Left renal pelvis (tissue), 4 donors: ENCODE measurements at places on chromosomes 13 and 19. TPM values are rescaled to one million over a fixed set of nuclear protein-coding genes. Genes with fewer than 3 reads are reported as not detected.

DNA sequence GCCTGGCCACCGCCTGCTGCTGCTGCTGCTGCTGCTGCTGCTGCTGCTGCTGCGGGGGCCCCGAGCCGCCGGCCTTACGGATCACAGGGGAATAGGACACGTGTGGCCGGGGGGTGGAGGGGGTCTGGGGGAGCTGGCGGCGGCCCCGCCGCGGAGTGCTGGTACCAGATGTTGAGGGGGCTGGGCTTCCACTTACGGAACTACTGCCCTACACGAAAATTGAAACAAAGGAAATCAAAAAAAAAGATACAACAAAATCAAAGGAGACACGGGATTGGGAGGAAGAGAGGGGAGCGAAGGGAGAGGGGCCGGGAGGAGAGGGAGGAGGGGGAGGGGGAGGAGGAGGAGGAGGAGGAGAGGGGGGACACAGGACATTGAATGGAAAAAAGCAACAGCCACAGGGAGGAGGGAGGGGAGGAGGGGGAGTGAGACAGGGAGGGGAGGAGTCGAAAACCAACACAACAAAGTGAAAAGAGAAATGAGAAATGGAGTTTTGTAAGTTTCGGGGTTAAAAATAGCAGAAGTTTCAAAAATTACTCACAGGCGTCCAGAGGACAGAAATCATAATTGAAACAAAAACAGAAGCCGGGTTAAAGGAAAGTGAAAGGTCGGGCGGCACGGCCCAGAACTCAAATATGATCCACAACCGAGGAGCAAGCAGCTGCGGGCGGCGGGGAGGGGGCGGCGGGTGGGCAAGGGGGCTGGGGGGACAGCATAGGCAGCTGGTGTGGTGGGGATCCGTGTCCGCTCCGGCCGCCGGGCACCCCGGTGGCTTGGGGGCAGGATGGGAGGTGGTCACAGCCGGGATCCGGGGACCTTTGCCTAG is 57.8 kb downstream of the IER2 start:
- DNase-seq: peak; percentile 77

DNA sequence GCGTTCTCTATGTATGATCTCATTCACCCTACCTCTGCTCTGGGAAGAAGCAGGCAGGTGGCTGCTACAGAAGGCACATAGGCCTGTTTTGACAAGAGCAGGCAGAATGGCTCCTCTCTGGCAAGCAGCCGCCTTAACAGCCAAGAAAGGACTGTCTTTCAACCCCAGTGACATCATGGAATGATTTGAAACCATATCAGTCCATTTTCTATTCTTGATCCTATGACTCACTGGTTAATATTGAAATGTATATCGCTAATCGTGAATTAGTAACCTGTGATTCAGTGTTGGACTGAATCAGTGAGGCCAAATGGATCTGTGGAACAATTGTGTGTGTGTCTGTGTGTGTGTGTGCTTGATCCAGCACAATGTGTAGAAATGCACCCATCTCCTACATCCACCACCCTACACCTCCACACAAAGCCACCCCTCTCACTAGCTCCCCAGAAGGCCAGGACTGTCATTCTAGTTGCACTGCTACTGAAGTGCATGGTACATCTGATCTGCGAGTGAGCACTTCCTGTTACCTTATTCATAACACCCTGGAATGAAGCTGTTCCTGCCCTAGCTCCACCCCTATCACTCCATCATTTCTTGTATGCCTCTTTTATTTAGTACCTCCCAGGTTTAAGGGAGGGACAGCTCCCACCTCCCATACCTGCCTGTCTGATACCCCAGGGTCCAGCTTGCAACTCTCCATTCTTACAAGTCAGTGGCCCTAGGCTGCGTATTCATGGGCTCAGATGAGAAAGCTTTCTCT is 460.0 kb downstream of the FOXO1 start:
- DNase-seq: no peak

KCNC3 gene
- 42.2 TPM for polyA plus RNA-seq

DNA sequence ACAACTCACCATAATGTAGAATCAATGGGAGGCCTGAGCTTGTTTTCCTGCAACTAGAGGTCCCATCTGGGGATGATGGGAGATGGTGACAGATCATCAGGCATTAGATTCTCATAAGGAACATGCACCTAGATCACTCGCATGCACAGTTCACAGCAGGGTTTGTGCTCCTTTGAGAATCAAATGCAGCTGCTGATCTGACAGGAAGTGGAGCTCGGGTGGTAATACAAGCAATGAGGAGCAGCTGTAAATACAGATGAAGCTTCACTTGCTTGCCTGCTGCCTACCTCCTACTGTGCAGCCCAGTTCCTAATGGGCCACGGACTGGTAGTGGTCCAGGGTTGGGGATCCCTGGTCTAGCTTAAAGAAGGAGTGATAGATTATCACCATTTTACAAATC is 33.0 kb downstream of the KPNA3 start:
- no peak for DNase-seq

- no peak for DNase-seq
Measured at GRCh38 chr19:15286688-15287365, 45.5 kb downstream of the BRD4 start.

DNA sequence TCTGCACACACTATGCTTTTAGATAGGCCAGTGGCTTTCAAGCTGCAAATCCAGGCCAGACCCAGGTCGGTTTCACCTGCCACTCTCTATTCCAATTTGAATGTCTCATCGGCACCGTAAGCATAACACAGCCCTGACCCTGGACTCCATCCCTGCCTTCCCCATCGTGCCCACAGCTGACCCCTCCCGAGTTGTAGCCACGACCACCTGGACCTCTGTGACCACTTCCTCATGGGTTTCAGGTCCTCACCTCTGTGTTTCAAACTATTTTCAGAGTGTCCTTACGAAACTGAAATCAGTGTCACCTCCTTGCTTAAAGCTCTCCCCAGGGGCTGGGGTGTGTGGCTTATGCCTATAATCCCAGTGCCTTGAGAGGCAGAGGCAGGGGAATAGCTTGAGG is 9.0 kb upstream of the HSH2D start:
- no peak for DNase-seq

- no peak for DNase-seq
Measured at GRCh38 chr19:3604987-3605343, 1.7 kb downstream of the TBXA2R start.
